Lung microvascular endothelial cell (primary cell): ENCODE measurements at places on chromosomes 7 and 10.

DNA sequence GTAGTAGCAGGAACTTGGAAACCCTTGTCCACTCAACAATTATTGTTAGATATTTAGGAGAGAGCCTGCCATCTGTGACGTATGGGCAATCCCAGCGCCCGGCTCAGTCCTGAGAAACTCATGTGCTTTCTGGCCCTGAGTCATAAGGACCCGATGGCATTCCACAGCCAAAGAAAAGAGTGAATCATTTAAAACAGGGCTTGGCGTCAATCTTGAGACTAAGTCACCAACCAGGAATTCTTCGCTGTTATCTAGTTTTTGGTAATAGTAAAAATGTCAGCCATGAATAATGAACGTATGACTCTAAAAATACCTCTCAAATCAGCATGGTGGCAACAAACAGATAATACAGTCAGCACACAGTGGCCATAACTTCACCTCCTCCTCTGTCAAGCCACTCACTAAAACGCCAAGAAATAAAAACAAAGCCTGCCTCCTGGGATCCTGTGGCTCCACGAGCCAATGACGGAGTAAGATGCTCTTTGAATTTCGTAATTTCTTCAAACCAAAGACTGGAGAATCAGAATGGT lies 140.8 kb downstream of the ADAM12 start:
- peak; percentile 90 for DNase-seq

DNA sequence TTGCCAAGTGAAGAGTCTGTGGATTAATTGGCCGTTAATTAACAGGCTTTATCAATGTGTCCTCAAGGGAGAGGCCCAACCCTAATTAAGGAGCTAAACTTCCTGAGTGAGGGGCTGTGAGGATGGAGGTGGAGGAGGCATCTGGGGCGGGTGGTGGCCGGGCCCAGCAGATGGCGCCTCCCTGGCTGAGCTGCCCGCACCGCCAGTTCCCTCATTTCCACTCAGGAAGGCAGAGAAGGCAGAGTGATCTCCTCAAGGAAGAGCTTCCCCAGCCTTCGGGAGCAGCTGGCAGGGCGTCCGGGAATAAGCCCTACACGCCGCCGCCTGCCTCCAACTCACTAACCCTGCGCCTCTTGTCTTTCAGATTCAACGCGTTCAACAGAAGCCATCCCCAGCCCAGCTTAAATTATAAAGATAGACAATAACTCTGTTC lies 112.2 kb downstream of the CYTH3 start:
- peak; percentile 85 for DNase-seq

DNA sequence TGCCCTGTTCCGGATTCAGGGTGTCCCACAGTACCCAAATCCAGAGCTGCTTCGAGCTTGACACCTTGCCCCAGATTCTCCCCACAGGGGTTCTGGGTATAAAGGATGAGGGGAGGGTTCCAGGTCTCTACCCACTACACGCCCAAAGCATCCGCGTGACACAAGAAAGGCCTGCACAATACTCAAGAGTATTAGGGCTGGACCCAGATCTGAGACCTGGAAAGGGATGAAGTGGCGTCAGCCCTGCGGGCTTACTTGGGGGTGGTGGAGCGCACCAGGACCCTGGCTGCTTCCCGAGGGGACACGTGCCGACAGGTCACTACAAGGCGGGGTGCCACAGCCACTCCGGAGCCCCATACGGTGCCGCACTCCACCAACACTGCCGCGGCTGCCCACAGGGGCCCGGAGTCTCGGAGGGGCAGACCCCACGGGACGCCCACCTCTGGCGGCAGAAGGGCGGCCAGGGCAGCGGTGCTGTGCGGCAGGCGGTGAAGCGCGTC lies 1.3 kb downstream of the TYSND1 start:
- DNase-seq: no peak

- DNase-seq: no peak
Observed at GRCh38 chr7:69756235-69756634, 158.0 kb downstream of the AUTS2 start.

- DNase-seq: no peak
Observed at GRCh38 chr10:84088626-84089025, 50.7 kb upstream of the GHITM start.

DNA sequence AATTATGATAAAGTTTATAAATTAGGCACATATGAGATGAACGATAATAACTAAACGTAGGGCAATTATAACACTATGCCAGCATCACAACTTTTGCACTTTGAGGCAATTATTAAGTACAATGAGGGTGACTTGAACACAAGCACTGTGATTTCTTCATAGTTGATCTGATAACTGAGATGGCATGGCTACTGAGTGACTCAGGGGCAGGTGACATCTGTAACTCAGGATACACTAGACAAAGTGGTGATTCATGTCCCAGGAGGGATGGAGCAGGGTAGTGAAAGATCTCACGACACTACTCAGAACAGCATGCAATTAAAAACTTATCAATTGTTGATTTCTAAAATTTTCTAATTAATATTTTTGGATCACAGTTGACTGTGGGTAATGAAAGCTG lies 98.3 kb upstream of the ARHGAP21 start:
- peak; percentile 41 for DNase-seq

DNA sequence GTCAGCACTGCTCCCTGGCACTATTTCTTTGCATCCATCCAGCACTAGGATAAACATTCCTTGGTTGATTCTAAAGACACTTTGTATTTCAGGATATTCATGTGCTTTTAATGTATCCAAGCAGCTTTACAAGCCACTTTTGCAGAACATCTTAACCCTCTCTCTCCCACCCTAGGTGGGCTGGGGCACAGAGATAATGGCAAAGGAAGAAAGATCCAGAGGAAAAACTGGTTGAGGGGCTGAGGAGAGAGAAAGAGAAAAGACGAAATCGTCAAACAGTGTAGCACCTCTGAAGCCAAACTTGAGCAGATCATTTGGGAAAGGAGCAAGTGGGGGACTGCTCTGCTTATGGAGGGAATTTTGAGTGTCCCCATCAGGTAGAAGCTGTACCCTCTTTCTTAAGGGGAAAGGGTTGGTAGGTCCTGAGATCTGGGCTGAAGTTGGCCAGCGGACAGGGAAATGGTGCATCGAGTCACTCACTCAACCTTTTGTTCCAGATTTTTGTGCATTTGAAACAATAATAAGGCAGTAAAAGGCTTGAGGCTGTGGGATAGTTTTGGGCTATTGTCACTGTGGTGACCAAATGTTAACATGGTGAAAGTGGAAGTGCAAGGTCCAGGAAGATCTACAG lies 4.2 kb upstream of the HOXA13 start:
- DNase-seq: no peak

GRCh38 chr7:20447021-20447650 lies 116.4 kb downstream of the ITGB8 start:
- DNase-seq: no peak

GRCh38 chr10:71714031-71714410 lies 5.6 kb downstream of the C10orf105 start:
- DNase-seq: no peak

GRCh38 chr7:130095812-130096211 lies 25.5 kb downstream of the KLHDC10 start:
- DNase-seq: no peak

DNA sequence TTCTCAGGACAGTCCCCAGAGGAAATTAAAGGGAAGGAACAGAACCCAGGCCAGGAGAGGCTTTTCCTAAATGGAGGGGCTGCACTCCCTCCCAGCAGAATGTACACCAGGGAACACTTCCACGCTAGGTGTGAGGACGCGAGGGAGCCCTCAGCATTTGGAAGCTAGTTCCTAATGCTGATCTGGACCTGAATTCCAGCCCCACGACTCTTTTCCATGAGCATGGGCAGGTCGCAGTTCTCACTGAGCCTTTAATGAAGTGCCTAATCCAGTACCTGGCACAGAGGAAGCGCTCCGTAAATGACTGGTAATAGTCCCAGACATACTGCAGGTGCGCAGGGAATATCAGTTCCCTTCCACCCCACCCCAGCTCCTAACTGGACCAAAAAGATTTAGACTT lies 1.1 kb downstream of the ALOX5 start:
- no peak for DNase-seq

DNA sequence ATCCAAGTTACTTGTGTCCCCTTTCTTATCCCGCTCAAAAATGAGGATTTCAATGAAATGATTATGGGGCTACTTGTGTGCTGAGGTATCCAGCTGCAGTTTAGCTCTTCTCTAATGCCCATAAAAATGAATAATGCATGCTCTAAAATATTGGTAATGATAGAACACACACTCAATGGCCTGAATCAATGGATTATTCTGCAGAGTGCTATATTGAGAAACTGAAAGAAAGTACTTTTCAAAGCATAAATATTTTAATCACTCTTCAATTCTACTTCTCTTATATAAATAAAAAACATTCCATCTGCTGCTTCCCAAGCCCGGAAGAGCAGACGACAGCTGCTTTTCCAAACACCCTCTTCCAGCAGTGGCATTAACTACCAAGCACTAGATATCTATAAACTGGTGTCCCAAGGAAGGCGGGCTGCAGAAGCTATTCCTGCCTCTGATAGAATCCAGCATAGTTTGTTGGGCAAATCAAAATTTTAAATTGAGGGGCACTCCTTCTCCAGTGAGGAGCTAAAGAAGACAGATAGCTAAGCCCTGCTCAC lies 284.9 kb upstream of the AOAH start:
- DNase-seq: no peak

GRCh38 chr10:31864834-31865518 lies 63.7 kb downstream of the ARHGAP12 start:
- peak; percentile 80 for DNase-seq

DNA sequence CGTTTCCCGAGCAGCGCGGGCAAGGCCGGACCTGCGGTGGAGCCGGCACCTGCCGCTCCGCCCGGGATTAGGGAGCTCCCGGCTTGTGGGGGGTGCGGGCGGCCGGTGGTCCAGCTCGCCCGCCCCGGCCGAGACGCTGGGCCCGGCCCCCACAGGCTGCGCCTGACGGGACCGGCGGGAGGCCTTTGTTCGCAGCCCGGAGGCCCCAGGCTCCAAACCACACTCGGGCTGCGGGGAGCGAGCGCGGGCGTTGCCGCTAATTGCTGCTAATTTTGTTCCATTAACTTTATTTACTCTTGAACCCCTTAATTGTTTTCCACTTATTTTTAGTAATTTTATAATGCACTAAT lies 9.6 kb downstream of the UNCX start:
- DNase-seq: no peak

GRCh38 chr10:124077208-124077993 lies 16.0 kb downstream of the CHST15 start:
- no peak for DNase-seq

GRCh38 chr7:97480772-97481390 lies 251.0 kb upstream of the TAC1 start:
- no peak for DNase-seq

DNA sequence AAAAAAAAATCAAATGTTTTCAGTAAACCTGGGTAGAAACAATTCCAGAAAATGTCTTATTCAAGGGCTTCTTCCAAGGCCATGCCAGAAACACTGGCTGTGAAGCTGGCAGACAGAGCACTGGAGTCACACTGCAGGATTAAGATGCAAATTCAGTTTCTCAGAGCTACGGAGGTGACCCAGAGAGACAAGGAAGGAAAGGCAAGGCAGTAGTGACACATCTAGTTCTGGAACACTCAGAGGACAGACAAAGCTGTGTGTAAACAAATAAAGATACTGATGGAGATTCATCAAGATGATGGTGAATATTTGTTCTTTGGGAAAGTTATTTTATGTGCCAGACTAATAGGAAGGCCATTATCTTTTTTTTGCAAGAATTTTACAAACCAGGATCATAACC lies 608.3 kb upstream of the C7orf33 start:
- no peak for DNase-seq

DNA sequence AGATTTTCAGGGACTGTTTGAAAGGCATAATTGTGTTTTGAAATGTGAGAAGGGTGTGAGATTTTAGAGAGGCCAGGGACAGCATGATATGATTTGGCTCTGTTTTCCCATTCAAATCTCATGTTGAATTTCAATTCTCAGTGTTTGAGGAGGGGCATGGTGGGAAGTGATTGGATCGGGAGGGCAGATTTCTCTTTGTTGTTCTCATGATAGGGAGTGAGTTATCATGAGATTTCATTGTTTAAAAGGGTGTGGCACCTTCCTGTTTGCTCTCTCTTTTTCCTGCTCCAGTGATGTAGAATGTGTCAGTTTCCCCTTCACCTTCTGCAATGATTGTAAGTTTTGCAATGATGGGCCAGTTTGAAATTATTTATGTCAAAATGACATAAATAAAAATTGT lies 113.0 kb upstream of the PCDH15 start:
- DNase-seq: no peak
